ENCODE measurements at places on chromosomes 4 and X. TPM values are rescaled to one million over a fixed set of nuclear protein-coding genes. Genes with fewer than 3 reads are reported as not detected.

GRCh38 chrX:7159149-7159861 lies 11.4 kb upstream of the PUDP start:
- DNase-seq = no peak

- DNase-seq = no peak
Measured at GRCh38 chr4:184196730-184197385, 20.8 kb downstream of the ENPP6 start.

DNA sequence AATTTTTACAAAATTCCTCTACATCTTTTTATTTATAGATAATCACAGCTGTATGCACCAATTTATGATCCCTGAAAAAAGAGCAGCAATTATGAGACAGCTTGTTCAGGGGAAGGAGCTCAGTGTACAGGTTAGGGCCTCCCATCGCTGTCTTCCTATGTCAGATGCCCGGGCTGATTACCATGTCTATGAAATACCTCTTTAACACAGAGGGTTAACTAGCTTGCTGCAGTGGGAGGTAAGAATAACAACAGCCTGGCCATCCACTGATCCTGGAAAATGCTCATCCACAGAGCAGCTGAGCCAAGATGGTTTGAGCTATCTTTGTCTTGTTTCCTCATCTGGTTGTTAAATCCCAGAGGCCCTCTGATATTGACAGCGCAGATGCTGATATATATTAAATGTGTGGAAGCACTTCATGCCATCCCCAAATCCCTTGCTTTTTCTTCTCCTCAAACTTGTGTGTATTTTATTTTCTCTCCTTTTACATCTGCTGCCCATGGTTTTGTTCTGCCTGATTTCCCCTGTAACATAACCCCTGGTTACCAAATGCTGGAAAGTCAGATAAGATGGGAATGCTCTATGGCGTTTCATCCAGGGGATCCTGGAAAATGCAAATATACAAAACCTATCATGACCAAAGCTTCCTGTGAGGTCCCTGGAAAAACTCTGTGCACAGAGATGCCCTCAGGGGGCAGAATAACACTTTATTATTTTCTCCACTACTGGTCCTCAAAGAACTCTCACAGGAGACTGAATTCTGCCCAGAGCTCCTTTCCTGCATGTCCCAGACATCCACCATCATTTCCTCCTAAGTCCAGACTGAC lies 85.8 kb upstream of the PUDP start:
- DNase-seq = no peak

- peak; percentile 4 for DNase-seq
Measured at GRCh38 chrX:148024425-148025148, 43.5 kb downstream of the FMR1NB start.

GRCh38 chr4:20020056-20020455 lies 231.6 kb upstream of the SLIT2 start:
- DNase-seq = no peak

GRCh38 chr4:26936284-26937065 lies 75.8 kb downstream of the STIM2 start:
- no peak for DNase-seq

Gene CSAG3
- not detected for total RNA-seq

Gene SSX4B
- total RNA-seq = not detected

Gene BCORL1
- 6.1 TPM for total RNA-seq

Gene IL21
- total RNA-seq = not detected

- no peak for DNase-seq
Measured at GRCh38 chr4:69832326-69833030, 27.5 kb downstream of the SULT1E1 start.

- DNase-seq = no peak
Measured at GRCh38 chr4:181523973-181524372, 719.2 kb upstream of the TENM3 start.

- no peak for DNase-seq
Measured at GRCh38 chrX:103101299-103102042, 8.5 kb upstream of the NXF3 start.

DNA sequence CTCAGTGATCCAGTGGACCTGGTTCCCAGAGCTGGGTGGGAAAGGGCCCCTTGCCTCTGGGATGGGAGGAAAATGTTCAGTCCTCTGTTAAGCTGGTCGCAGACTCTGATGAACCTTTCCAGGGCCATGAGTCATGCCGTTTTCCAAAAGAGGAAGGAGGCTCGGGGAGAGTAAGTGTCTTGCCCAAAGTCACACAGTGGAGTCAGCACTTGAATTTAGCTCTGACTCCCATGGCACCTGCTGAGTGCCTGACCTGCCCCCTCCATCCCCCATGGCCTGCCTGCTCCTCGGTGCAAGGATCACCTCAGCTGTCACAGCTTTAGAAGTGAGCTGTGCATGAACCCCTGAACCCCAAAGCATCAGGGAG lies 14.0 kb upstream of the KIAA0232 start:
- no peak for DNase-seq

DNA sequence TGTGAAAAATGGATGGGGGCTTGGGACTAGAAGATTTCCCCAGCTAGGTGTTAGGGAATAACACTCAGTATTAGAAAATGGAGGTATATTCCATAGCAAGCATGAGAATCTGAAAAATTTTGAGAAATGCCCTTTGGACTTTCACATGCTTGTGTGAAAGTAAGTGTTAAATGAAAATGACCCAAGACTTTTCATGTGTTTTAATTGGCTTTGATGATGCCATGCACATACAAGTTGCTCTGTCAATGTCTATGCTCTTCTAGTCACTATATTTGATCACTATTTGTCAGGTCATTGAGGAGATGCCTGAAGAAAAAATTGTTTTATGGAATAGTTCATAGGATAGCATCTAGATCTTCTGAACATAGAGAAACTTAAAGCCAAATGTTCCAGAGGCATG lies 147.6 kb downstream of the SH2D1A start:
- DNase-seq = no peak

Gene VSIG4
- total RNA-seq = 0.36 TPM

DNA sequence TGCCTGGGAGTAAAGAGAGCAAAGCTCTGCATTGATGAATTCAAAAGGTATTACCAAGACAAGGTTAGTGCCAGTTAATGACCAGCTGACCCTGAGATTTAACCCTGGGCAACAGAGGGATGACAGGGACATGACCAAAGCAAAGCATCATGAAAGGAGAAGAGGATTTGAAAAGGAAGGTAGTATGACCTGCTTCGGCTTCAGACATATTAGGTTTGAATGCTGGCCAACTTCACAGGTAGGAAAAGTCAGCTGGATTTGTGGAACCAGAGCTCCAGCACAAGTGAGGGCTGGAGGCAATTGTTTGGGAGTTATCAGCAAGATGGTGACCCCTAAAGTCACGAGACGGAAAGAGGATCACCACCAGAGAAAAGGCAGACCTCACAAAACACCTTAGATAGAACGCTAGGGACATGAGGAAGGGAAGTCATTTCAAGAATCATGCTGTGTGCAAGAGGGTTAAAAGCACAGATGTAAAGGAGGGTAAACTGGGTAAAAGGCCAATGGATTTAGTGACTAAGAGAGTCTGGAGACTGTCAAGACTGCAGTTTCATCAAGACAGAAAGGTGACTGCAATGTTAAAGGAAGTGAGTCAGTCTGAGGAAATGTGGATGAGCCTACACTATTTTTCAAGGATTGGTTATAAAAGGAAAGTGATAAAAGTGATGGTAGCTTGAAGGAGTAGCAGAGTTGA lies 45.6 kb downstream of the SH3RF1 start:
- DNase-seq = no peak

DNA sequence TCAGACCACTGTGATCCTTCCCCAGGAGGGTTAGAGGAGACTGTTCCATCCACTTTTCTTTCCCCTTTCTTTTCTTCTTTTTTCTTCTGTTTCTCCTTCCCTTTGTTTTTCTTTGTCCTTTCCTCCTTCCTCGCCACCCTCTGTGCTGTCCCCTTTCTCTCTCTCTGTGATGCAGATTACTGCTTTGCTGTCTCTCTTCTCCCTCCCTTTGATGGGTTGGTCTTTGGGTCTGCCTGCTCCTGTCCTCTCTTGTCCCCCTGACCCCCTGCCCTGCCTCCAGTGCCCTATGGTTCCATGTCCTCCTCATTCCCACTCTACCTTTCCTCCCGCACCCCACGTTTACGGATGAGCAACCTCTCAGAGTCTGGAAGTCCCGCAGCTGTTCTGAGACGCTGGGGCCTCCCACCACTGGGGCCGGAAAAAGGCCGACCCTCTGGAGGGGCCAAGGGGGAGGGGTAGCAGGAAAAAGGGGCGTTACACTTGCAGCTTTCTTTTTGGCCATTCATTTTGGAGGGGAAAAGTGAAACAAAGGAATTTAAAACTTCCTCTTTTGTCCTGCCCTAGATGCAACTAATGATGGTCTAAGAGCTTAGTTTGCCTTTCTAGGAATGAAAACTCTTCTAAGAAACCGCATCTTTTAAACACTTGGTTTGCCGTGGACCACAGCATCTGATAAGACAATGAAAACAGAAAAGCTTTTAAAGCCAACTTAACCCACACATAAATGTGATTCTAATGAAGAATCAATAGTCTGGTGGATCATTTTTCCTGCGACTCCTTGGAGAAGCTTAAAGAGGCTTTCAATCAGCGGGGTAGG lies 24.5 kb upstream of the TSR2 start:
- DNase-seq = no peak

Gene DSPP
- total RNA-seq = not detected

Gene DOCK11
- 23.7 TPM for total RNA-seq

DNA sequence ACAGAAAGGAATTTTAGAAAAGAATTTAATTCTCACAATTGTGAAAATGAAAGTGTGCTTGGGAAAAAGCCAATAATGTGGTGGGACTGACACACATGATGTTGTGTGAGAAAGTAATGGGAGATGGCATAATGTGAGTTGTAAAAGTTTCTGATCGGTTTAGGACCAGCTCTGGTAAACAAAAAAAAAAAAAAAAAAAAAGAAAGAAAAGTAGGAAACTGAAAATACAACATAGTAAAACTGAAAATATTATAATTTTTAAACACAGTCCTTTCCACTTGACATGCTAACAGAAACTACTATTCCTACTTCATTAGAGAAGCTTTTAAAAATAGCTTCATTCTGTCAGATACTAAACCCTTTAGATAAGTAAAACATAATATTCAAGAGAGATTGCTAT lies 28.2 kb downstream of the RAP1GDS1 start:
- peak; percentile 17 for DNase-seq

GRCh38 chrX:118978451-118978850 lies 4.0 kb downstream of the LONRF3 start:
- no peak for DNase-seq

DNA sequence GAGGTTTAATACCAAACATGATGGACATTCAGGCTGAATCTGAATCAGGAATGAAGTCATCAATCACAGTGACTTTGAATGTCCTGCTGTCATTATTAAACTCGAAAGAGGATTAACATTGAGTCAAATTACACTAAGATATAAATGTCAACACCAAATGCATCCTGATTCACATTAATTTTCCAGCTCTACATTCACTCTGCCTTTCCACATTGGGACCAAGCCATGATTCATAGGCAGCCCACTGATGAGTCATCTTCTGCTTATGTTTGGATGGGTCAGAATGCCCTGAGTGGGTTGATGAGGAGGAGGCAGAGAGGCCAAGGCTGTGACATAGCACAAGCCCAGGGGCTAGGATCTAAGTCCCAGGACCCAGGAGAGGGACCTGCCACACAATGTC lies 247.6 kb upstream of the RPS6KA3 start:
- DNase-seq = no peak

DNA sequence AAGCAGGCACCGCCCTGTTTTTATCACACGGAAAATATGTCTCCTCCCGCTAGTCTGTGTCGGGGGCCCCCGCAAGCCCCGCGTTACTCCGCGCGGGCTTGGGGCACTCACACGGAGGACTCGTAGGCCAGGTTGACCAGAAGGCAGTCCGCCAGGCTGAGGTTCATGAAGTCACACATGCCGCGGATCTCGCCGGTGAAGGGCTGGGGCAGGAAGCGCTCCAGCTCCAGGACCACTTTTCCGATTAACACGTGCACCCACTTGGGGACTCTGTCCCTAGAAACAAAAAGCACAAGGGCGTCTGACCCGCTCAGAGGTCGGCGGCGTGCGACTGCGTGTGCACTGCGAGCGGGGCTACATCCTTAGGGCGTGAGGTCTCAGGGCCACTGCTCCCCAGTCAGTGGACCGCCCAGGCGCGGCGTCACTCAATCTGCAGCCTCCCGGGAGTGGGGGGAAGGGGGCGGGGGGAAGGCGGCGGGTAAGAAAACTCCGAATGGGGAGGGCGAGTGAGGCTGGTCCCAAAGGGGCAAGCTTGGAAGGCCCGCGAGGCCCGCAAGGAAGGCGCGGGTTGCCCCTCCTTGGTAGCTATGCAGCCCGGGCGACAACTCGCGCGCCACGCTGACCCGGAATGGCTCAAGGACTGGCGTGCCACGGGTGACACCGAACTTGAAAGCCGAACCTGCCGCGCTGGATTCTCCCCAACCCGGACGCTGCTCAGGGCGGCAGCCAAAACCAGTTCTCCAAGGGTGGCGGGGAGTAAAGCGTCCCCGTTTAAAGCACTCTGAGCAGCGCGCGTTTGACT lies 722 bp downstream of the NAAA start:
- DNase-seq = no peak

DNA sequence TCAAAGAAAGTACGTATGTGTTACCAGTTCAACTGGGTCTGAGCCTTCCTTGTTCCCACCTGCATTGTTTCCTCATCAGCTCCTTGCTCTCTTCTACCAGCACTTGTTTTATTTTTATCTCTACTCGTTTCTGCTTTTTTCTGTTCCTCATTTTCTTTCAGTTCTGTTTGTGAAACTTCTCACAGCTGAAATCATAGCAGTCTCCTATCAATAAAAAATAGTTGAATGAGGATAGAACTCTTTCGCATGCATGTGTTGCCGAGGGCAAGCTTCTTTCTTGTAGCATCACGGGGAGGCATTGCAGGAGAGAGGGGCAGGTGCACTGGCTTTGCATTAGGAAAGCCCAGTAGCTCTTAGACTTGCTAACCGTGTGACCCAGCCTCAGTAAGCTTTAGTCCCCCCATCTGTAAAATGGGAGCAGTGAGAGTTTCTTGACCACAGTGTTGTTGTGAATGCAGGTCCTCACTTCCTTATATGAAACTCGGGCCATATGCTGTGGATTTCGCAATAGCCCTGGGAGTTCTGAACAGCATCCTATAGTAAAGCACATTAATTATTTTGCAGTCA lies 24.7 kb downstream of the OFD1 start:
- DNase-seq = peak; percentile 70

GRCh38 chr4:97374526-97374925 lies 768.8 kb downstream of the STPG2 start:
- no peak for DNase-seq

Gene NOX1
- total RNA-seq = not detected

DNA sequence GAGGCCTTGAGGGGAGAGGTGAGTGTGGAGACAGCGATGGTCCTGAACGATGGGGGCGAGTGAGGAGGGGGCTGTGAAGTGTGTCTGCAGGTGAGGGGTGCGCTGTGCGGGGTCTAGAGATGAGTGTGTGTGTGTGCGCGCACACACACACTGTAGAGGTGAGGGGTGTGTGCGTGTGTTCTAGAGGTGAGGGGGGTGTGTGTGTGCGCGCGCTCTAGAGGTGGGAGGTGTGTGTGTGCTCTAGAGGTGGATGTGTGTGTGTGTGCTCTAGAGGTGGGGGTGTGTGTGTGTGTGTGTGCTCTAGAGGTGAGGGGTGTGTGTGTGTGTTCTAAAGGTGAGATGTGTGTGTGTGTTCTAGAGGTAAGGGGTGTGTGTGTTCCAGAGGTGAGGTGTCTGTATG lies 574 bp downstream of the BST1 start:
- no peak for DNase-seq
